Heart left ventricle (tissue), 16 donors: ENCODE measurements at places on chromosomes 12 and 14. TPM values are rescaled to one million over a fixed set of nuclear protein-coding genes. Genes with fewer than 3 reads are reported as not detected.
A peak's percentile ranks its signal among the peaks of the same experiment; 100 is the strongest.

GRCh38 chr12:58883576-58884334 lies 36.5 kb downstream of the LRIG3 start:
- no peak for DNase-seq

GRCh38 chr12:110548678-110549077 lies 34.4 kb downstream of the PPTC7 start:
- no peak for DNase-seq

DNA sequence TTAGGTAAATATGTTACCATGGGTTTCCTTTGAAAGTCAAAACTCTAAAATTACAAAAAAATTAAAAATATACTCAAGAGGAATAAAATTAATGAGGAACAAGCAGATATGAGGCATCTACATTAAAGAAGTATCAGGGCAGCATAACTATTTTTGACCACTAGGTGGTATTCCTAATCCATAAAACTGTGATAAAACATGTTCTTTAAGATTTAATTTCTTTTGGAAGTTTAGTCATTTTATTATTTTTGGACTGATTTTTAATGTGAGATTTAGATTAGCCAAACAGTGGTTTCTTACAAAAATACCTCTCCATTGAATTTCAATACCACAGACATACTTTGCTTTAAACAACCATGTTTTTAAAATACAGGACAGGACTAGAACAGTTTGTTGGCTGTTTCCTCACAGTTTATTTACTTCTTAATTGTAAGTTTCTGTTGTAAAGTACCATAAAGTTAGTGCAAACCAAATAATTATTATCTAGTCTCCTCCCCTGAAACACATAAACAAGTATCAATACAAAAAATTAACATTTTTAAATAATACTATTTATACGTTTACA lies 49.8 kb downstream of the NTS start:
- DNase-seq: no peak

DNA sequence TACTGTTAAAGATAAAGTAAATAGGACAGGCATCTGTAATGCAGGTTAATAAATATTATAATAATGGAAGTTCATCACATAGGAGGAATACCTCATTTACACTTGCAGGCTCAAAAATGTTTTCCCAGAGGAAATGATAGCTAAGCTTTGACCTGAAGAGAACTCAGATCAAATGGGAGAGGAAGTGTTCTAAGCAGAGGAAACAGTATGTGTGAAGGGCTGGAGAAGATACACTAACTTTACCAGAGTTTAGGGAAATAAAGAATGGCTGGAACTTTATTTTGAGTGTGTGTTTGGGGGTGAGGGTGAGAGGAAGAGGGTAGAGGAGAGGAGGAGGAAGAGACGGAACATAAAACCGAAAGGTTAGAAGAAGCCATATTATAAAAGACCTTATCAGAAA lies 34.0 kb upstream of the AP4S1 start:
- DNase-seq: no peak

GRCh38 chr12:9761419-9761781 lies 699 bp upstream of the CD69 start:
- DNase-seq: no peak

- DNase-seq: peak; percentile 91
Observed at GRCh38 chr12:6766651-6767349, 637 bp downstream of the PTMS start.

DNA sequence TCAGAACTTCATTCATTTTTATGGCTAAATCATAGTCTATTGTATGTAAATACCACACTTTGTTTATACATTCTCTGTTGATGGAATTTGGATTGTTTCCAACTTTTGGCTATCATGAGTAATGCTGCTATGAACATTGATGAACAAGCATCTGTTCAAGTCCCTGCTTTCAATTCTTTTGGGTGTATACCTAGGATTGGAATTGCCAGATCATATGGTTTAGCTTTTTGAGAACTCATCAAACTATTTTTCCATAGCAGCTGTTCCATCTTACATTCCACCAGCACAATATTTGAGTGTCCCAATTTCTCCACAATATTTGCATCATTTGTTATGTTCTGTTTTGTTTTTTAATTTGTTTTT lies 52.3 kb upstream of the CCND2 start:
- DNase-seq: no peak

GRCh38 chr14:58794993-58795762 lies 157.4 kb downstream of the DACT1 start:
- no peak for DNase-seq

GRCh38 chr14:24431569-24432258 lies 2.0 kb downstream of the KHNYN start:
- peak; percentile 95 for DNase-seq

- DNase-seq: no peak
Observed at GRCh38 chr14:68281497-68281896, 461.9 kb downstream of the RAD51B start.

- DNase-seq: no peak
Observed at GRCh38 chr12:89883630-89884389, 175.2 kb upstream of the ATP2B1 start.

DNA sequence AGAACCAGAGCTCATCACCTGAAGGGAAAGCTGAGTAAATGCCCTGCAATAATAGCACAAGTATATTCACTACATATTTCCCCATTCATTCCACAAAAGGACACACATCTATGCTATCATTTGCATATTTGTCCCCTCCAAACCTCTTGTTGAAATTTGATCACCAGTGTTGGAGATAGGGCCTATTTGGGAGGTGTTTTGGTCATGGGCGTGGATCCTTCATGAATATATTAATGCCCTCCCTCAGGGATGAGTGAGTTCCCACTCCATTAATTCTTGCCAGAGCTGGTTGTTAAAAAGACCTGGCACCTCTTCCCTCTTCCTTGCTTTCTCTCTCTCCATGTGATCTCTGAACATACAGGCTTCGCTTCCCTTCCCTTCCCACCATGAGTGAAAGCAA lies 18.6 kb upstream of the ZDHHC17 start:
- no peak for DNase-seq

- DNase-seq: peak; percentile 4
Observed at GRCh38 chr12:52608826-52609630, 7.8 kb upstream of the KRT72 start.

The GPR84 gene
- not detected for total RNA-seq

The SLC5A8 gene
- total RNA-seq: not detected

The EEF1AKMT3 gene
- 3.0 TPM for total RNA-seq

The LIN7A gene
- total RNA-seq: 20.1 TPM

The PLEKHD1 gene
- total RNA-seq: 0.16 TPM

The LRP1 gene
- total RNA-seq: 69.0 TPM

The MMP19 gene
- total RNA-seq: 2.8 TPM

The GPR68 gene
- total RNA-seq: not detected

The PLEKHG7 gene
- not detected for total RNA-seq
